ENCODE measurements at places on chromosomes 7 and 10.

DNA sequence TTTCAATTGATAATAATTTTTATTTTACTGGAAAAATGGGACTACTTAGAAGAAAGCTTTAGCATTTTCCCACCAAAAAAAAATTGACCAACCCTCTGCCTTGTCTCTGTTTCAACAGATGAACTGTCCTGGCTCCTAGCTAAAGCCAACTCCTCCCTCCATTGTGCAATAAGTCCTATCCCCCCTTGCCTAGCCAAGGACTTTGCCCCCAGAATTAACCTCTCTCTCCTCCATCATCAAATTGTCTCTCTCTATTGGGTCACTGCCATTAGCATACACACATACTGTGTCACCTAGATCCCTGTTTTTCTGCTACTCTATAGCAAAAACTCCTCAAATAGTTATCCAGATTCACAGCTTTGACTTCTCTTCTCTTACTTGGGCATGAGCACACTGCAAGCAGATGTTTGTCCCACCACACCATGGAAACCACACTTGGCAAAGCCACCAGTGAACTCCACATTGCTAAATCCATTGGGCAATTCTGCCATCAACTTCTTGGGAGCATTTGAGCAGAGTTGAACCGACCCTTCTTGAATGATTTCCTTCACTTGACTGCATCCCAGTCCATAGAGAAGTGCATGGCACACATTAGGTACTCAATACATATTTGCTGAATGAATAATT, 91.4 kb upstream of the NEBL start:
- no peak for DNase-seq

GRCh38 chr7:106864298-106865081, 592 bp upstream of the PIK3CG start:
- no peak for DNase-seq

- no peak for DNase-seq
These were observed 480.7 kb downstream of the TFEC start for GRCh38 chr7:115549910-115550309.

DNA sequence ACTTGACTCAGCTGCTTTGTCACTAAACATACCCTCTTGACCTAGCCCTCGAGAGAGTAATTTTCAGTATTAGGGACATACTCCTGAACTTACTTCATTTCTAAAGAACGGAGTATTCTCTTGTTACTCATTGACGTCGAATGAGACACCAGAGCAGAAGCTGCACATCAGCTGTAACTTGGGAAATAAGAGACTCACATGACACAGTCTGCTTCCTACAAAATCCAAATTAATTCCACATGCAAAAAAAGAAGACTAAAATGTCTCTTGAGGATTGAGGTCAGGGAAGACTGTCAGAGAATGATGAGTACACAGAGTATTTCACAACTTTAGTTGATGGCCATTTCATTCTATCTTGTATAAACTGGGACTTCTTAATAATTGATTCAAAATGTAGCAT, 114.7 kb upstream of the EGFR start:
- no peak for DNase-seq

DNA sequence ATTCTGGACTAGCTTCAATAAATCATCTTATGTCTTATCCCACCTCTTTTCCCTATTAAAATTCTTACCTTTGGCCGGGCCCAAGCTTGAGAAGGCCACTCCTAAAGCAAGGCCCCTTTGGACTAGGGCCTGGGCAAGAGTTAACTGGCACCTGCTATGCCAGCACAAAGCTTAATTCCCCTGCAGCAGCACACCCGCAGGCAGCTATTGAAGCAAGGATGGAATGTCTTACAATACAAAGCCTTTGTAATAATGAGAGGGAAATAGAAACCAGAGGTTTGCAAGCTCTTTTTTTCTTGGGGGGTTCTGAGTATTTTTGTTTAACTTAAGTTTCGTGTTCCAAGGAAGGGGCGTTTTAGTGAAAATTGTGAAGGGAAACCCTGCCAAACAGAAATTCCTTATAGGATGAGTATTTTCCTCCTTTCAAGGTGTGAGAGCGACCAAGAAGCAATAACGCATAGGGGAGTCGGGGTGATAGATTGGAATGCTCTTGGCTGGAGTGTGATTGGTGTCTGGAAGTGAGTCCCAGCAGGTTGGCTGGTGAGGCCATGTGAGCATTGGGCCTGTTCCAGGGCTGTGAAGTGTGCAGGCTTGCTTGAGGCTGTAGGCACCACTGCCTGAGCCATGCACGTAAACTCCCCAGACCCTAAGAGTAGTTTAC, 148.5 kb downstream of the KIAA1217 start:
- DNase-seq = no peak

DNA sequence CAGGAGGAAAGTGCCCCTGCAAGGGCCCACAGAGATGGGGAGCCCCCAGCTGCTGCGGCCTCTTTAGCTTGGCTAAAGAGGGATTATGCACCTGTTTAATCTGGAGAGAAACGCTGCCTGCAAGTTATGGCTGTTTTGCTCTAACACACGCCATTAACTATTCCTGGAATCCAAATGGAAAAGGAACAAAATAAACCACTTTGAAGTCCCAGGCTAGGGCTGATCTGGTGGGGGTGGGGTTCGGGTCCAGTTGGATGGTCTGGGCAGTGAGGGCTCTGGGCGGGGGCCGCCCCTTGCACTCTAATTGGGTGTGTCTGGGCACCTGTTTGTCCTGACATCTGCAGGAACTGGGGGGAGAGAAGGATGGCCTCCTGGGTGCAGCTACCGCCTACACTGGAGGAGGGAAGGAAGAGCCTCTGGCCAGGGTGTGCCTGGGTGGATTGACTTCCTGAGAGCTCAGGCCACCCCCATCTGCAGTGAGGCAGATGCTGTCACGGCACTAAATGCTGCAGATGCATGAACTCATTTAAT, 300.6 kb downstream of the ZEB1 start:
- no peak for DNase-seq

All from activated CD8-positive, alpha-beta T cell treated with anti-CD3 and anti-CD28 coated beads for 36 hours (primary cell).